HepG2 (cell line): ENCODE measurements at places on chromosomes 7 and 10.
A peak's percentile ranks its signal among the peaks of the same experiment; 100 is the strongest.

- DNase-seq, result peak; percentile 86
Measured at GRCh38 chr7:157271991-157272324, 64.8 kb upstream of the DNAJB6 start.

GRCh38 chr7:112500619-112501018, 19.8 kb downstream of the LSMEM1 start:
- no peak for DNase-seq

GRCh38 chr10:47055386-47056246, 144.4 kb downstream of the PTPN20 start:
- DNase-seq, result no peak

- DNase-seq, result peak; percentile 11
Measured at GRCh38 chr7:118109607-118110006, 74.4 kb upstream of the LSM8 start.

DNA sequence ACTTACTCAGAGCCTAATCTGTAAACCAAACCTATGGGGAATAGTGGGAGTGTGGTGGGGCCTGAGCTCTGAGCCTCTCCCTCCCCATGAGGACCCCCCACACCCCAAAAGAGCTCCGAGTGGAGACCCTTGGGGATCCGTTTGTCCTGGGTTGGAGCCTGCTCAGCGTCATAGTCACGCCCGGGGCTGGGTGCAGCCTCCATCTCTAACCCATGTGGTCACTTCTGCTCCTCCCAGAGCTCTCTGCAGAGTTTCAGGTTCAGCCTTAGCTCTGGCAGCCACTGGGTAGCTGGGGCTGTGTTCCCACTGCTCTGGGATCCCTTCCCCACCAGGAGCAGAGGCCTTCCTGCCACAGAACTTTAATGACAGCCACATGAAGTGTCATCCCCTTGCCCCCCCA, 25.9 kb downstream of the PFKFB3 start:
- no peak for DNase-seq

DNA sequence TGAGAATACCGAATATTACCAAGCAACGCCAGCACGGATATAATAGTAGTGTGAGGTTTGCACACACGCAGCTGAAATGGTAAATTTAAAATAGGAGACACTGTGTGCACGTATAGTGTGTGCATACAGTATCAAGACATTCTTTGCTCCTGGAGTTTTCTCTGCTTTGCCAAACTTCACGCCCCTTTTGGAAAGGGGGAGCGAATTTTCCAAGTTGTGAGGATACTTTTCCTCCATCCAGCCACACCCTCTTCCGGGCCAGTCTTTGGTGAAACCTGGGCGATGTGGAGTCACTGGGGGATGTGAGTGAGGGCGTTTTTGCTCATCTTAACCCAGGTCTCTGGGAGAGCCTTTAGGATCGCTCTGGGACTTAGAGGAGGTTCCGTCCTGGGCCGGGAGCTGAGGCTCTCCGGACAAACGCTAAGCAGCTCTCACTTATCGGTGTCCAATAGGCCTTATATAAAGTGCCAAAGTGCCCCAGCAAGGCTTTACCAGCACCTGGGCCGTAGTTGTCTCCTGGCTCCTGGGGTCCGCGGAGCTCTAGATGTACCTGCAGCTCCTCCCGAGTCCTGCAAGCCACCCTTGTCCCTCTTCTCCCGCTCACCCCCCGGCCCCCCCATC, 160.0 kb upstream of the MKI67 start:
- no peak for DNase-seq

DNA sequence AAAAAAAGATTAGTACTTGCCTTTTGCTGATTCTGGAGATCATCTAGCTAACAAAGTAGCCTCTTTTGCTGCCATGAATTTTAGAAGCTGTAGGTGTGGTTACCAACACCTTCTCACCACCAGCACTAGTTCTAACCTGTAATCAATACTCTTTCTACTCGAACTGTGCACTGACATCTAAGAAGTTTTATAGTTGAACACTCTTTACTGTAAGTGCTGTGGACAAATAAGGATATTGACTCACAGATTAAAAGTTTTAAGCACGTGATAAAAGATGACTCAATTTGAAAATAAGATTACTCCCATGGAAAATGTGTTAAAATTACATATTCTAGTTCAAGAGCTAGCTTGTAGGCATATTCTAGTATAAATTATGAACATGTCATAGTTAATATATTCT, 89.9 kb downstream of the REEP3 start:
- no peak for DNase-seq

- DNase-seq, result no peak
Measured at GRCh38 chr7:80014511-80014910, 120.1 kb upstream of the GNAI1 start.

DNA sequence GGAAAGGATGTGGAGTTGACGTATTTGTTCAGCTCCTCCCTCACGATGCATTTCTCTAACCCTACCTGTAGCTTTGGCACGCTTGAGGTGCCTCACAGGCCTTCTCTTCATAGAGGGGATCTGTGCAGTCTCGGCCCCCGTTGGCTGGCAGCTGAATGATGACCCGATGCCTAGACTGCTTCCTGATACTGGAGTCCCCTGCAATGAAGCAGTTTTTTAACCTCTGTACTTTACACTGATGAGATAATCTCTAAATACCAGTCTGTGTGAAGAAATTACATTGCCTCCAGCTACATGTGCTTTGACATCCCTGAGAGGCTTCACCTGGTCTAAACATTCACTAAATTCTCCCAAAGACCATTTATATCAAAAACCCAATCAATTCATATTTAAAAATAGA, 370.1 kb downstream of the THSD7A start:
- DNase-seq, result no peak

GRCh38 chr7:135800560-135800959, 51.9 kb upstream of the FAM180A start:
- no peak for DNase-seq
